Stimulated activated CD8-positive, alpha-beta memory T cell treated with anti-CD3 and anti-CD28 coated beads, Interleukin-15, amount 100 ng/mL, for 4 hours (primary cell): ENCODE measurements at places on chromosomes 16 and 17.

DNA sequence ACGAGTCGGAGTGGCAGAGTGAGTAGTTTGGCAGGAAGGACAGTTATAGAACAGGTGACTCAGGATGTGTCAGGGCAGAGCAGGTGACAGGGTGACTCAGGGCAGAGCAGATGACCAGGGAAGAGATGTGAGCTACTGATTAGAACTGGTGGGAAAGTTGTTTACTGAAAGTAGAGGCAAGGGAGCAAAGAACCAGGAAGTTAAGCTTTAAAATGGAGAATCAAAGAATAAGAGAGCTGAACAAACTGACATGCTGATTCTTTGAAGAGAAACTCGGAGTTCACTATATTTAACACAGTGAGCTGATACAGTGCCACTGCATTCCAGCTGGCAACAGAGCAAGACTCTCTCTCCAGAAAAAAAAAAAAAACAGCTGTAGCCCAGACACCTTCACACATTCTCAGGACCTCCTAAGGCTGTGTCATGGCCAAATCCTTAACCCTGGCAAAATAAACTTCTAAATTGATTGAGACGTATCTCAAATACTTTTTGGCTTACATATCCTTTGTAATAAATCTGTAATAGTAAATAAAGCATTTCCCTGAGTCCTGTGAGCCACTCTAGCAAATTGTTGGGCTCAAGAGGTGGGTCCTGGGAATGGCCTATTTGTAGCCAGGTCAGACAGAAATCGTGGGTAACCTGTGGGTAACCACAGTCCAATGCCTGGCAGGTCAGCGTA is 12.3 kb upstream of the UBE2I start:
- DNase-seq = no peak

DNA sequence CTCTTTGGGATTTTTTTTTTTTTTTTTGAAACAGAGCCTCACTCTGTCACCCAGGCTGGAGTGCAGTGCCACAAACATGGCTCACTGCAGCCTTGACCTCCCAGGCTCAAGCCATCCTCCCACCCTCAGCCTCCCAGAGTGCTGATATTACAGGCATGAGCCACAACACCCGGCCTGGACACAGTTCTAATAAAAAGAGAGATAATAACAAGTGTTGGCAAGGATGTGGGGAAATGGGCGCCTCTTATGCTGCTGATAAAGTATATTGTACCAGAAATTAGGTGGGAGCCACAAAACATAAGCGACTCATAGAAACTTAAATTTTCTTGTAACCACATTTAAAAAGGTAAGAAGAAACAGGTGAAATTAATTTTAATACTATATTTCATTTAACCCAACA is 50.4 kb upstream of the FA2H start:
- DNase-seq = no peak

DNA sequence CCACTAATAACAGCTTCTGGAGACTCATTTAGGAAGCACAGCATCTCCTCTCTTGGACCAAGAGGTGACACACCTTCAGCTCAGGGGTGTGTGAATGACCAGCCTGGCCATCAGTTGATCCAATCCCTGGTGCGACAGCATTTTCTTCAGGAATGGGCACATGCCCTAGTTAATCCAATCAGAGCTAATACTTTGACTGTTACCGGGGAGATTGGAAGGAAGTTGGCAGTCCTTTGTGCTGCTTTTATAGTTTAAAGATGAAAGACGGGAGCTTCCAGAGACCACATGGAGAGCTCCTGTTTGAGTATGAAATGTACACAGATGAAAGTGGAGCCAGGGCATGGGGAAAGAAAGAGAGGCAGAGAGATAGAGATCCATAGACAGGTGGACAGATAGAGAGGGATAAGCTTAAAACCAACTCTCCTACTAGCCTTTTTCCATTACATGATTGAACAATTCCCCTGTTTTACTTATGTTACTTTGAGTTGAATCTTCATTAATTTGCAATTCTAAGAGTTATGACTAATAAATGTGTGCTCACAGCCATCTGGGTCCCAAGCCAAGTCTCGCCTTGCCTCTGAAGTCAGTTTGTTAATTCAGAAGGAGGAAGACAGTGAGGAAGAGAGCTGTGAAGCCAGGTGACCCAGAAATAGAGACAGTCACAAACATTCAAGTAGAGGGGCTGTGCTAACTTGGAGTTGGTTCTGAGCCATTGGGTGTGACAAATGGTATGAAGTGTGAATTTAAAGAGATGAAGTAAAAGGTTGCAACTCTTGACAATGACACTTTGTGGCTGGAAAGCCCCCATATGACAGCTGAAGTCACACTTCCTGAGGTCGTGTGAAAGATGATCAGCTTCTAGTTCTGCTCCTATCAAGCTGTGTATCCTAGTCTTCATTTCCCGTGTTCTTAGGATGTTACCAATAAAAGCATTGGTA is 120.0 kb upstream of the GOT2 start:
- no peak for DNase-seq

DNA sequence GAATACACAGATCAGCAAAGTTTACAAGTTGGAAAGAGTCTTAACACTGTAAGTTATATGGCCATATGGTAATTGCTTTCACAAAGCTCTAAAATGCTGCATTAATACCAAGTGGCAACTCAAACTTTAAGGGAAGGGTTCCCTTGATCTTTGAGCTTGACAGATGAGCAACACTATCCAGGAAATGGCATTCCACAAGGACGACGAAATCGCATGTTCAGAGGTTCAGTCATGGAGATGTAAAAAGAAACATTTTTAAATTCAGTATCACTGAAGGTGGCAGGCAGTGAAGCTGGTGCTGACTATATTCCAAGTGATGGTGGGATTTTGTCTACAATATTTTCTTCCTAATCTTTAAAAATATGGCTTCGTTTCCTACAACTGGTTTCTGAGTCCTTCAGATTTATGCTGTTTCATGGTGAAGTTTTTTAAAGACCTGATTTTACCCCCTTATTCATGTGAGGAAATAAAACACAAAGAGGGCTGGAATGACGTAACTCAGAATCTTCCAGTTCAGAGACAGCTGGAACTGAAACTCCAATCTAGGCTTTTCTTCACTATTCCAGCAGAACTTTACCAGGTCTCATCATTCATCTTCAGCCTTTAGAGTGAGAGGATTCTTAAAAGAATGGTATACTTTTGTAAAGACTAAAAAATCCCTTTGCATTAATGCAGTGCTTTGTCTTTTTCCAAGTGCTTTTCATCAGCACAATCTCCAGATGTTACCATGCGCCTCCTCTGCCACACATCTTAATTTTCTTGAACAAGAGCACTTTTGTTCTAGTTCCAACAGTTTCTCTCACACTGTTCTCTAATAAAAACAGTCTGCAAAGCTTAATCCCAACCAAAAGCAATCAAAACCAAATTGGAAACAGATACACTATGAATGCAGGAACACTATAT is 20.2 kb downstream of the CHCT1 start:
- no peak for DNase-seq

DNA sequence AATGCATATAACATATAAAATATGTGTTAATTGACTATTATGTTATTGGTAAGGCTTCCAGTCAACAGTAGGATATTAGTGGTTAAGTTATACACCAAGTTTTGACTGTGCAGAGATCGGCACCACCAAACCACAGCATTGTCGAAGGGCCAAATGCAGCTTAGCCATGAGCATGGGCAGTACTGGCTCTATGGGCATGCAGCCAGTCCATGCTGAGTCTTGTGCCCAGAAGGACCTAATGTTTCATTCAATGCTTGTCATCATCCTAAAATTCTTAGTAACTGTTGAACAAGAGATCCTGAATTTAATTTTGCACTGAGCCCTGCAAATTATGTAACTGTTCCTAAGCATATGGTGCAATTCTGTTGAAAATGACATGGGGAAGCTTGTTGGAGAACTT is 233.4 kb upstream of the HS3ST3A1 start:
- DNase-seq = no peak

DNA sequence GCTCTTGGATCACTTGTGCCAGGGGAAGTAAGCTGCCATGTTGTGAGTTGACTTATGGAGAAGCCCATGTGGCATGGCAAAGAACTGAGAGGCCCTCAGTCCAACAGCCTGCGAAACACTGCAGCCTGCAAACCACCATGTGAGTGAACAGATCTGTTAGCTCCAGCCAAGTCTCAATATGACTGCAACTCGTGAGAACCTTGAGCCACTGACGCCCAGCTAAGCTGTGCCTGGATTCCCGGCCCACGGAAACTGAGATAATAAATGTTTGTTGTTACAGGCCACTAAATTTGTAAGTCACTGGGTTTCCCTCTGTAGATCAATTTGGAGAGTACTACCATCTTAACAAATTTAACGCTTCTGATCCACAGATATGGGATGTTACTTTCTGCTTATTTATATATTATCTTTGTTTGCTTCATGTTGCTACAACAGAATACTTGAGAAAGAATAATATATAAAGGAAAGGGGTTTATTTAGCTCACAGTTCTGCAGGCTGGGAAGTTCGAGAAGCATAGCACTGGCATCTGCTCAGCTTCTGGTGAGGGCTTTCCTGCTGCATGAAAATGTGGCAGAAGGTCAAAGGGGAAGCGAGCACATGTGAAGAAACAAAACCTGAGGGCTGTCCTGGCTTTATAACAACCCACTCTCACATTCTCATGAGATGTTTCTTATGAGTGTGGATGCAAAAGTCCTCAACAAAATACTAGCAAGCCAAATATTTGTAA is 29.4 kb upstream of the ATP2A3 start:
- no peak for DNase-seq

- no peak for DNase-seq
Measured at GRCh38 chr16:86095906-86096485, 197.0 kb downstream of the IRF8 start.

- DNase-seq = no peak
Measured at GRCh38 chr16:7534749-7535148, 202.1 kb downstream of the RBFOX1 start.

GRCh38 chr16:55622272-55622671 is 33.5 kb upstream of the SLC6A2 start:
- no peak for DNase-seq

GRCh38 chr16:89602273-89602951 is 11.0 kb upstream of the DPEP1 start:
- DNase-seq = peak; percentile 58

- DNase-seq = no peak
Measured at GRCh38 chr16:22214402-22214801, 8.3 kb downstream of the EEF2K start.

GRCh38 chr16:10933865-10934264 is 8.4 kb downstream of the DEXI start:
- DNase-seq = no peak

DNA sequence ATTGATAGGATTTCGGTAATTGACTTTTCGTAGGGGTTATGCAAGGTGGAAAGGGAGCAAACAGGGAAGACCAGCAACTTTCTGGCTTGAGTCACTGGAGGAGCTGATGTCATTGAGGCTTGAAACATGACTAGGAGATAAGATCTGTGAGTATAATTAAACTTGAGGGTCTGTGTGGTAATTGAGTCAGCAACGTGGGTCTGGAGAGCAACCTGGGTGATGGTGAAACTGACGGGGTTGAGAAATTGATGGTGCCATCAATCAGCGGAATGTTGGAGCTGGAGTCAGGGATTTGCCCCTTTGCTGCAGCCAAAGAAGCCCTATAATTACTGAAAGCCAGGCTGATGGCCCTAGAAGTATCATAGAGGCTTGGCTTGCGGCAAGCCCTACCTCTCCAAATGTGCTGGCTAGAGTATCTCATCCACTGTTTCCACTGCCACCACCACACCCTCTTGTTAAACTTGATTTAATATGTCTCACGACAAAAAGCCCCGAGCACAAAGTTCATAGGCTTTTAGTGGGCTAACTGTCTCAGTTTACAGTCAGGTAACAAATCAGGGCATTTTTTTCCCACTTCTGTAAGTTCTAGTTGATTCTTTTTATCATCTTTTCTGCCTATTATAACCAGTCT is 186.9 kb upstream of the ELAC2 start:
- DNase-seq = no peak
